ENCODE measurements at places on chromosomes 12 and 14. TPM values are rescaled to one million over a fixed set of nuclear protein-coding genes. Genes with fewer than 3 reads are reported as not detected.

- no peak for DNase-seq
Observed at GRCh38 chr12:57390174-57390573, 40.7 kb downstream of the R3HDM2 start.

- no peak for DNase-seq
Observed at GRCh38 chr12:74551291-74551690, 13.7 kb downstream of the ATXN7L3B start.

GRCh38 chr12:6084261-6084968 lies 40.1 kb downstream of the VWF start:
- DNase-seq = peak; percentile 81

DNA sequence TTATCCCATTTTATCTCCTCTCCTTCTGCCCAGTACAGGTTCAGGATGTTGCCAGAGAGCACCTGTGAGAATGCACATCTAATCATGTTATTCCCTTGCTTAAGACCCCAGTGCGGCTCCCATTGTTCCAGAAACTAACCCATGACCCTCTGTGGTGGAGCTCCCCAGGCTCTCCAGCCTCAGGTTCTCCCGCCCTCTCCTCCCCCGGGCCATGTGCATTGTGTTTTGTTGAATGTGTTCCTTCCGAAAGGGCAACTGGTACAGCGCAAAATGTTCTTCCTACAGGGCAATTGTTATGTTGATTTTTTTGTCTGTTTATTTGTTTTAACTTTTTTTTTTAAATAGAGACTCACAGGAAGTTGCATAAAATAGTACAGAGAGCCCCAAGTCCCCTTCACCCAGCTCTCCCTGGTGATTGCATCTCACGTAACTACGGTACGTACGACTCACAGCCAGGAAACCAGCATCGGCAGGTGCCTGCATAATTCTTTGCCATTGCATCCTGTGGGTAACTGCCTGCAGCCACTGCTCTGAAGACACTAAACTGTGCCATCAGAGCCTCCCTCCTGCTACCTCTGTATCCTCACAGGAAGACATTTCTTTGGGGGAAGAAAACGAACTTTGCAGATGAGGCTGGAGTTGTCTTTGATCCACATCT lies 31.2 kb downstream of the TMEM132C start:
- DNase-seq = no peak

- no peak for DNase-seq
Observed at GRCh38 chr12:115914122-115914521, 363.4 kb downstream of the MED13L start.

DNA sequence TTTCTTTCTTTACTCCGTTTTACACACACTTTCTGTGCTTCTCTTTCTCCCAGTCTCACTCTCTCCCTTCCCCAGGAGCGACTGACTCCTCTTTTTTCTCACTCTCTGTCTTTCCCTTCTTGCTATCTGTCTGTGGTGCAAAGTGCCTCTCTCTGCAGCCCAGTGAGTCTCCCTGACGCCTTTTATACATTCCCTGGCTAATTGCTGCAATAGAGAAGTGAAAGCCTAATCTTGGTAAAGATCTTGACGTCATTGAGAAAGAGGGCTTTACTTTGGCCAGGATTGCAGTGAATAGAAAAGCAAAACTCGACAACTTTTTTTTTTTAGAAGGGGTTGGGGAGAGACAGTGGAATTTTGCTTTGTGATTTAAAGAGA lies 706 bp upstream of the DIO2 start:
- DNase-seq = peak; percentile 49

GRCh38 chr12:130700492-130701401 lies 15.4 kb downstream of the RIMBP2 start:
- DNase-seq = no peak

DNA sequence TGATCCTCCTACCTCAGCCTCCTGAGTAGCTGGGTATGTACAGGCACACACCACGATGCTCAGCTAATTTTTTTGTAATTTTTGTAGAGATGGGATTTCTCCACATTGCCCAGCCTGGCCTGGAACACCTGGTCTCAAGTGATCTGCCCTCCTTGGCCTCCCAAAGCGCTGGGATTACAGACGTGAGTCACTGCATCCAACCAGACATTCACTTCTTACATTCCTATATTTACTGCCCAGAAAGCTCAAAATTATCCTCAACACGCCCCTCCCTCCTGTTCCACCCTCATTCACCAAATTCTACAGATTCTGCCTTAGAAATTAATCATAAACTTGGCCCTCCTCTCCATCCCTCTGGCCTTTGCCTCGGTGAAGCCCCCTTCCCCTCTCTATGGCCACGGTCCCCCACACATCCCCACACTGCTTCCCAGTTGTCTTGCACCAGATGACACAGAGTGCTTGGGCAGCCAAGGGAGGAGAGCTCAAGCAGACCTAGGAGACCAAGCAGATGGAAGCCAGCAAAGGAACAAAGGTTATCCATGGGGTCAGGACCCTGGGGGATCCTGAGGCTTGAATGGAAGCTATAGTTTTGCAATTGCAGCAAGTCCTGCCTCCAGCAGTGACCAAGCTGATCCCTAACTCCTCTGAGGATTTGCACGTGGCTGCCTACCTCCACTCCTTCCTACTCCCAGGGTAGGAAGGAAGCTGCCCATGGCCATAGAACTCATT lies 213.2 kb upstream of the FOXN3 start:
- DNase-seq = no peak

- peak; percentile 53 for DNase-seq
Observed at GRCh38 chr14:64200170-64200569, 94.0 kb downstream of the ESR2 start.

DNA sequence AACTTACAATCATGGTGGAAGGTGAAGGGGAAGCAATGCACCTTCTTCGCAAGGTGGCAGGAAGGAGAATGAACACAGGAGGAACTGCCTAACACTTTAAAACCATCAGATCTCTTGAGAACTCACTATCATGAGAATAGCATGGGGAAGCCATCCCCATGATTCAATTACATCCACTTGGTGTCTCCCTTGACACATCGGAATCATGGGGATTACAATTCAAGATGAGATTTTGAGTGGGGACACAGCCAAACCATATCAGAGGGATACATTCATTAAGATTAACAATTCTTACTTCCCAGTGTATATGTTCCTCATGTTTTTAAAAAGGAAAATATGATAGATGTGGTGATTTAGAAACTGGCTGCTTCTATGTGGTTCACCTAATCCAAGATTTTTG lies 117.9 kb downstream of the PDE3A start:
- no peak for DNase-seq

- DNase-seq = no peak
Observed at GRCh38 chr14:77752799-77753516, 8.0 kb downstream of the SNW1 start.

- no peak for DNase-seq
Observed at GRCh38 chr14:51823706-51824105, 36.7 kb upstream of the GNG2 start.

GRCh38 chr14:64692189-64692985 lies 11.8 kb upstream of the PLEKHG3 start:
- DNase-seq = no peak

GRCh38 chr12:12474931-12475795 lies 87.5 kb downstream of the DUSP16 start:
- no peak for DNase-seq

GRCh38 chr12:62724947-62725451 lies 210.0 kb downstream of the PPM1H start:
- peak; percentile 85 for DNase-seq

- no peak for DNase-seq
Observed at GRCh38 chr14:24251880-24252288, 9.5 kb upstream of the TINF2 start.

DNA sequence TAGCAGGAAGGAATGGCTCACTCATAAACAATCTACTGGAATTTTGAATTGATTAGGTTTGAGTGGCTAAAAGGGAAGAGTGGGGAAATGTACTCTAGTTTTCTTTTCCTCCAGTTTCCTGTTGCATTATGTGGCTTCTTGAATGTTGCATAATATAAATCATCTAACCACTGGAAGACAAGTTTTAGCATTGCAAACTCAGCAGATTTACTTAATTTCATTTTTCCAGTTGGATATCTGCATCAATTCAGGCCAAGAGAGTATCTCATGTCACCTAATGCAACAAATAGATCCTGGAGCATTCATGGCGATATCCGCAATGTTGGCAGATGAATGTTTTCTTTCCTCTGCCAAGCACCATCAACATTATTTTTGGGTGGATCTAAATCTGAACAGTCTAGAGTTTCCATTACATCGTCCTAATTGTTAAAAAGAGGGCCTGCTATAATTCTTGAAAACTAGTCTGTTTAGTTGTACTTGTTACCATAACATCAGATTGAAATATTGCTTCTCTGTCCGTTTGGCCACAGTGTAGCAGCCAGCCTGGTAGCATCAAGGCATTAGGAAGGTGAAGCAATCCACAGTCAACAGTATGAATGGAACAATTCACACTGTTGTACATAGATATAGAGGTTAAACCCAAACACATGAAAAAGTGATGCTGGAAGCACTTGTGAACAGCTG lies 544.2 kb downstream of the ETNK1 start:
- no peak for DNase-seq

GRCh38 chr14:86892152-86892956 lies 1100.6 kb downstream of the GALC start:
- no peak for DNase-seq

Gene OTX2
- total RNA-seq = not detected

Gene PRIMA1
- 1.5 TPM for total RNA-seq

Gene SNRNP35
- 13.6 TPM for total RNA-seq
